ENCODE measurements at places on chromosomes 6 and 20.

DNA sequence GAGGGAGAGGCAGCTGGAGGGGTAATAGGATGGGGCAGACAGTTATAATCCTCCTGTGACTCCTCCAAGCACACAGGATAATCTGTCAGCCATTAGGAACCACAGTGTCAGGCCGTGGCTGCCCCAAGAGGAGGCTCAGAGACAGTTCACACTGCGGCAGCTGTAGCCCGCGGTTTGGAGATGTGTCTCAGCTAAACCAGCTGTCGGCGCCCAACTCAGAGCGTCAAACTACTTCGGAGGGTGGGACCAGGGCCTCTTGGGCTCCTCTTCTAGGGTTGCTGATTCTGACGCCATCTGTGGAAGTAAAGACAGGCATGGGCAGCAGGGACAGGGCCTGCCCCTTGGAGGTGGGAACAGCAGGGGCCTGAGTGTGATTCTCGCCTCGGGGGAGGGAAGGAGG, 309.8 kb downstream of the CDC5L start:
- DNase-seq, result peak; percentile 50

DNA sequence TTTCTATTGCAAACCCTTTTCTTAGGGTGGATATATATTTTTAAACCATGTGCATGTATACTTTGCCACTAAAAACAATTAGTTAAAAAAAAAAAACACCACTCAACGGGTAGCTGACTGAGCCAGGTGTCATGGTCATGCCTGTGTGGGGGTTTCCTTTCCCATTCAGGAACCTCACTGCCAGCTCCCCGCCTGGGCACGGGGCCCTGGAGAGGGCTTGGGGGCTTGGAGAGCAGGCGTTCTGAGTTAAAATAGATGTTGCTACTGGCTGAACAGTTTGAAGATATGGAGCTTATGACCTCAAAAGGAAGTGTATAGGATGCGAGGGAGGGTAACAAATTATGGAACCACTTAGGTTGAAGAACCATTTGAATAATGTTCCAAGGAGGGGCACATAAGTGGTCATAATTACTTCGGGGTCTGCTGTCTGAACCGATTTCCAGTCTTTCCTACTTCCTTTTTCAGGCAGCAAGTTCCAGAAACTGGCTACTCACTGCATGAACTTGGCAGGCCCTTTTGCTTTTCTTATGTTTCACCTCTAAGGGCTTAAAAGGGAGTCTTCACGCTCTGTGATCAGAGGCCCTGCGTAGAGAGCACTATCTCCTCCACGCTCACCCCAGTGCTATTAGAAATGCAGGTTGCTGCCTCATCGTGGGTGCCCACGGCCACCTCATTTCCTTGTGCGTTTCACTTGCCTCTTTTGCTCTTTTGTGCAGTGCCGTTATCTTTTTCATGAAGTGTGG, 9.9 kb downstream of the STX16 start:
- no peak for DNase-seq

DNA sequence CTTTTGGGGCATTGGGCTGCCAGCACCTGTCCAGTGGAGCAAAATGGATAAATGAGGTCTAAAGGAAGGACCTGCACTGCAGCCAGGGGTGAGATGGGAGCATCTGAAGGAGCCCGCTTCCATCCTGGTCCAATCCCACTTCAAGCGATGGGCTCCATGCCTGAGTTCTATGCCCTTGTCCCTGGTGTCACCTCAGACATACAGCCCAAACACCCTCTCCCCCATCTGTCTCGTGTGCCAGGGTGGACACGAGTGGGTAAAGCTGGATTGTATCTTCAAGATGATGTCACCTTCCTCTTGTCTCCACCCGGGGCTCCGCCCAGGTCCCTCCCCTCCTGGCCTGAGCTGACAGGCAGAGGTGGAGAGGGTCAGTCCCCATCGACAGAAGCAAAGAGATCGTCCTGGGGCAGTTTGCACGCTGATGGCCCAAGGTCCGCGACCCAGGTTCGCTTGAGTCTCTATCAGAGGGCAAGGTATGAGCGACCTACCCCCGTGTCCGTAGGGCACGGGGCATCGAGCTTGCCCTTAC, 544 bp downstream of the SMIM29 start:
- peak; percentile 77 for DNase-seq

GRCh38 chr6:116176596-116176995, 50.7 kb upstream of the COL10A1 start:
- no peak for DNase-seq

DNA sequence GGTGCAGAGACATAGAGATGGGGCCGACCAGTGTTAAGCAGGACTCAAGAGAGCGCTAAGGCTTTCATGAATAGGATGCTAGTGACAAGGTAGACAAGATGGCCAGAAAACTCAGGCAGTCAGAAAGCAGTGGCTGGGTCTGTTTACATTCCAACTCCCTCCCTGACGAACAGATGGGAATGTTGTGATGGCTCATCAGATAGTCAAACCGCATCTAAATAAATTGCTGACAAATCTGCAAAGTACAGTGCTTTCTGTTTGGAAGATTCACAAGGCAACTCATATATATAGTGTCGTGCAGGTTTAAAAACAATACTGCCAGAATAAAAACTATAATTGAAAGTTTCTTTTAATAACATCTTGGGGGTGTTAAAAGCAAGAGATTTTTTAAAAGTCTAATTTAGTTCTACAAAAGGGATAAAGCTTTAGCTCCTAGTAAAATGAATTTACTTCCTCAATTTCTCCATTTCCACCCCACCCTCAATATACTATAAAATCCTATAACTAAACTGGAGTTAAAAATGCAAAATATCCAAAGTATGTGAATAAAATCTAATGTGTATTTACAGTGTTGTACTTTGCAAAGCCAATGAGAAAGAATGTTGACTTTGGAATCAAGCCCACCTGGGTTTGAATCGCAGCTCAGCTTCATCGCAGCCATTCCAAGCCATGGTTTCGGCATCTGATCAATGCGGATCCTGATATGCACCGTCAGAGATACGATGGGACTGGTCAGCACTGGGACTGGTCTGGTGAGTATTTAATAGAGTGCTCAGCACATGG, 247.3 kb upstream of the PDE10A start:
- no peak for DNase-seq

GRCh38 chr6:131159578-131159977, 24.3 kb downstream of the AKAP7 start:
- DNase-seq, result no peak

DNA sequence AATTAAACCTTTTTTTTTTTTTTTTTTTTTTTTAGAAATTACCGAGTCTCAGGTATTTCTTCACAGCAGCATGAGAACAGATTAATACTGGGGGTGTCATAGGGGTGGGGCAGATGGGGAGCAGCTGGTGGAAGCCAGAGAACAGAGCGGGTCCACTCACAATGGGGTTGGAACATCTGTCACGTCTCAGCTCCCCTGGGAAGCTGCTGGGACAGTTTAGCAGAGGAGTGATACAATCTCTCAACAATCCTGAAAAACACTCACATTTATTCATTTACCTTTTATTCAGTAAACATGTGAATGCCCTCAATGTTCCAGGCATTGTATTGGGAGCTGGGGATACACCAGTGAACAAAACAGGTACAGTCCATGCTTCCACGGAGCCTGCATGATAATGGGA, 162.2 kb downstream of the SMOC2 start:
- no peak for DNase-seq

GRCh38 chr20:20706285-20706684, 6.2 kb downstream of the RALGAPA2 start:
- DNase-seq, result no peak

- DNase-seq, result no peak
These were observed 132.0 kb upstream of the RUNX2 start for GRCh38 chr6:45196121-45196520.

DNA sequence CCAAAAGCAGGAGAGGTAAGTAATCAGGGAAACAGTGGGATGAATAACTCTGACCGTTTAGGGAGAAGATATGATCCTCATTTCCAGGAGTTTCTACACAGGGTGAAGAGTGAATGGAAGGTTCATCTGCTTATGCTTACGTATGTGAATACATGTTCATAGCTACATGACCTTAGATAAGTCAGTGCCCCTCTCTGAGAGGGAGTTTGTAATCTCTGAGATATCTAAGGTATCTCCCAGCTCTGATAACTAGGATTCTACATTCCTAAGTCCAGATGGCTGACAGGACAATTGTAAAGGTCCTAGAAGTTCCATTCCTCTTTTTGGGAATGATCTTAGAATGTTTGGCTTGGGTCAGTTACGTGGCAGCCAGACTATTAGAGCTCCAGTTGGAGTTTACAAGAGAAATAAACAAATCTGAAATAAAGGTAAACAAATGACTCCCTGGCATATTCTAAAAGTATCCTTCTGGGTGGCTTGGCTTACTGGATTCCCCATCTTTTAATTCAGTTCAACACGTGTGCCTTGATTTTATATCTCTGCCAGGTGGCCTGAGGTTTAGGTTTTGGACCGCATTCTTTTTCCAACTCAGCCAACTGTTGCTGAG, 15.8 kb downstream of the PROCR start:
- no peak for DNase-seq

GRCh38 chr20:60513141-60513540, 554.9 kb downstream of the CDH26 start:
- DNase-seq, result no peak

- peak; percentile 48 for DNase-seq
These were observed 844 bp upstream of the ABRACL start for GRCh38 chr6:139027620-139028182.

Measured in ecto neural progenitor cell (in vitro differentiated cells).